Mesangial cell (primary cell): ENCODE measurements at places on chromosomes 13 and 19. TPM values are rescaled to one million over a fixed set of nuclear protein-coding genes. Genes with fewer than 3 reads are reported as not detected.

KIR2DL1 gene
- not detected in 2 replicates for total RNA-seq

N4BP2L1 gene
- total RNA-seq = 0.81 and 4.2 TPM in 2 replicates

MYCBP2 gene
- total RNA-seq = 31.4 and 41.2 TPM in 2 replicates

CBARP gene
- 5.1 and 6.1 TPM in 2 replicates for total RNA-seq

PRSS57 gene
- not detected in 2 replicates for total RNA-seq

SIGLECL1 gene
- total RNA-seq = not detected in 2 replicates

TLE2 gene
- 0.16 and 5.6 TPM in 2 replicates for total RNA-seq

FBN3 gene
- under 0.01 TPM in 1 of 2 replicates, not detected in the other for total RNA-seq
